ENCODE measurements at places on chromosomes 5 and 9. TPM values are rescaled to one million over a fixed set of nuclear protein-coding genes. Genes with fewer than 3 reads are reported as not detected.
A peak's percentile ranks its signal among the peaks of the same experiment; 100 is the strongest.

- no peaks in the 10 kb centered on the region for H3K36me3 ChIP-seq
- H3K27ac ChIP-seq, result no peak overlapping the region
- no peak overlapping the region for H3K4me3 ChIP-seq
- no peak for DNase-seq
- H3K27me3 ChIP-seq, result peaks cover 12% of the 10 kb centered on the region
Measured at GRCh38 chr9:34518110-34518616, 4.6 kb downstream of the ENHO start.

DNA sequence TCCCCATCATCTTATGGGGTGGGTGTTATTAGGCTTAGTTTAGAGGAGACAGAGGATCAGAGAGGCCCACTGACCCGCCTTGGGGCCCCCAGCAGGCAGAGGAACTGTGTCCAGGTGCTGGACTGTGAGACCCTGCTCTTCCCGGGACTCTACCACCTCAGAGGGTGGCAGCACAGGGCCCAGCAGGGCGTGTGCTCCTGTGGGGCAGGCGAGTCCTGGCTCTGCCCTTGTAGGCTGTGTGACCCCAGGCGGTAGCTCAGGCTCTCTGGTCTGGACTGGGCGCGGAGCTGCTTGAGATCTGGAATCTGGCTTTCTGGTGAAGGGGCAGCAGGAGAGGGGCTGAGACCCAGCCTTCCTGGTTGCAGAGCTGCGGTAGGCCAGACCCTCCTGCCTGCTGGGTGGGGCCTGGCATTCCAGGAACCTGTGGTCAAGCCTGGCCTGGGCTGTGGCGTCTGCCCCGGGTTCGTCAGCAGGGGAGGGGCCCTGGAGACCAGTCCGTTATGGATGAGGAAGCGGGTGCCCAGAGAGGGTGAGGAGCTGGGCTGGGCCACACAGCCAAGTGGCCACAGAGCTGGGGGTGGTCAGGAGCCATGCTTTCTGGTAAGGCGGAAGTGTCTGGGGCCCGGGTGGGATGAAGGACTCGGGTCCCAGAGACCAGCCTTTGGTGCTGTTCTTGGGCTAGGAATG is 46.5 kb downstream of the RXRA start:
- no peak for DNase-seq
- no peaks in the 10 kb centered on the region for H3K4me1 ChIP-seq
- H3K27ac ChIP-seq, result no peak overlapping the region
- H3K36me3 ChIP-seq, result no peaks in the 10 kb centered on the region

DNA sequence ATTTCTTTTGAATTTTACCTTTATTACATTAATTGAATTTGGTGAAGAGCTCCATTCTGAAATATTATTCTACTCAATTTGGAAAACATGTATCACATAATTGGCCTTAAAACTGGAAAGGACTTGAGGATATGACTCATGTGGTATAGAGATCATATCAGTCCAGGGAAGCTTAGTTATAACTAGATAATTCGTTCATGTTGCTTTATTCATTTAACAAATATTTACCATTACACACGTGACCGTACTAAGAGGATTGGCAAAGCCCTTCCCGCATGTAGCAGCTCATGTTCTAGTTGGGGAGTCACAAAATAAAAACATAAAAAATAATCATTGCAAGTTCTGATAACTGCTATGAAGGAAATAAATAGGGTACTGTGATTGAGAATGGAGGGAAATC is 1816.5 kb downstream of the MAT2B start:
- no peak overlapping the region for H3K27ac ChIP-seq
- peaks cover 12% of the 10 kb centered on the region for H3K36me3 ChIP-seq
- no peak for DNase-seq
- H3K4me3 ChIP-seq, result no peak overlapping the region

GRCh38 chr5:181054138-181054537 is 14.1 kb downstream of the BTNL9 start:
- peak overlapping the region; percentile 82 for H3K4me3 ChIP-seq
- H3K27me3 ChIP-seq, result peaks cover 100% of the 10 kb centered on the region
- H3K36me3 ChIP-seq, result no peaks in the 10 kb centered on the region
- H3K4me1 ChIP-seq, result peaks cover 24% of the 10 kb centered on the region
- DNase-seq, result no peak
- H3K27ac ChIP-seq, result no peak overlapping the region

DNA sequence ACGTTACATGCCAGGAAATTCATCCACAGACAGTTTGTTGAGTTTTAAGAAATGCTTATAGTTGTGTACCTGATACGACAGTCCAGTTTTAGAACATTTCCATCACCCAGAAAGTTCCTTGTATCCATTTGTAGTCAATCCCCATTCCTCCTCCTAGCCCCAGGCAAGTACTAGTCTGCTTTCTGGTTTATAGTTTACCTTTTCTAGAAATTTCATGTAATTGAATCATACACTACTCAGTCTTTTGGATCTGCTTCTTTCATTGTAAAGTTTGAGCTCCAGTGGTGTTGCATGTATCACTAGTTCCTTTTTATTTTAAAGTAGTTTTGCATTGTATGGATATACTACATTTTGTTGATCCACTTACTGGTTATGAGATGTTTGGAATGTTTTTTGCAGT is 291.2 kb downstream of the AOPEP start:
- H3K27ac ChIP-seq, result no peak overlapping the region
- H3K4me1 ChIP-seq, result no peaks in the 10 kb centered on the region
- 0 out of 2 replicates have a peak, but pooled peaks cover 3% of the 10 kb centered on the region for H3K36me3 ChIP-seq
- no peak for DNase-seq
- H3K27me3 ChIP-seq, result no peaks in the 10 kb centered on the region
- no peak overlapping the region for H3K4me3 ChIP-seq

- no peaks in the 10 kb centered on the region for H3K36me3 ChIP-seq
- H3K4me1 ChIP-seq, result no peaks in the 10 kb centered on the region
- DNase-seq, result no peak
- H3K4me3 ChIP-seq, result no peak overlapping the region
Measured at GRCh38 chr5:158351485-158352125, 492.7 kb upstream of the CLINT1 start.

DNA sequence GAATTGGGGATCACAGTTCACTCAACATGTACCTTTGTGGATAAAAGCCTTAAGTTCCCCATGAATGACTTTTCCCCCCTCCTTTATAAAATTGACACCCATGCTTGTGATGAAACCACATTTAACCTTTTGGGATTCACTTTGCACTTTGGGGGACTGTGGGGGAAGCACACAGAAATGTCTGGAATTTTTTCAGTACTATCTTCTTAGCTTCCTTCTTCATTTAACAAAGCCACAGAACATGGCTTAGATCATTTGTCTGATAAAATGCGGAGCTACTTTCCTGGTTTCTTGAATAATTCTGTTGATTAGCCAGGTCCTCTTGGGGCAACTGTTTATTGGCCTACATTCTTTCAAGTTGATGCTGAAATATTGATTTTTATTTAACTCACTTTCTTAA is 29.9 kb downstream of the TNFSF15 start:
- DNase-seq, result no peak
- H3K36me3 ChIP-seq, result no peaks in the 10 kb centered on the region
- H3K4me1 ChIP-seq, result no peaks in the 10 kb centered on the region
- H3K27ac ChIP-seq, result no peak overlapping the region
- no peaks in the 10 kb centered on the region for H3K27me3 ChIP-seq

PDE6A gene
- not detected for total RNA-seq

GGTA1 gene
- total RNA-seq, result not detected

SMAD5 gene
- 56.6 TPM for total RNA-seq

MGAT4B gene
- total RNA-seq, result 101 TPM

LEAP2 gene
- 1.8 TPM for total RNA-seq

TAF11L5 gene
- total RNA-seq, result not detected

EGFLAM gene
- total RNA-seq, result 0.50 TPM

PCDHA8 gene
- total RNA-seq, result 1.4 TPM

Data from GM23338 (cell line).